ENCODE measurements at places on chromosomes 11 and 22.

- no peak for DNase-seq
Observed at GRCh38 chr22:48051796-48052620, 1289.6 kb downstream of the TBC1D22A start.

DNA sequence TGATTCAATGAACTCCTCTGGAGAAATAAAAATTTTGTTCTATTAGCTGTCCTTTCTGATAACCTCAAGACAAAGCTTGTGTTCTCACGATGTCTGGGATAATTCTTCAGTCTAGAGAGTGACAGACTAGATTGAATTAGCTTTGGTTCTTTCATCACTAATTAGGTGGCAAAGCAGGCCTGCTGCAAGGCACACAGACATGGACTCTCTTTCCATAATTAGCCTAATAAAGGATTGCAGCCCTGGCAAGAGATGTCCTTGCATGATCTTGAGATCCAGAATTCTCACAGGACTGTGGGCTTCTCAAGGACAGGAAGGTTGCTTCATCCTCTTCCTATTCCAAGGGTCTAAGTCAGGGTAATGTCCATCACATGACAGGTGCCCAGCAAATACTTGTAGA lies 245.6 kb upstream of the ZC3H12C start:
- DNase-seq: no peak

- peak; percentile 76 for DNase-seq
Observed at GRCh38 chr11:112797648-112798293, 163.4 kb upstream of the NCAM1 start.

DNA sequence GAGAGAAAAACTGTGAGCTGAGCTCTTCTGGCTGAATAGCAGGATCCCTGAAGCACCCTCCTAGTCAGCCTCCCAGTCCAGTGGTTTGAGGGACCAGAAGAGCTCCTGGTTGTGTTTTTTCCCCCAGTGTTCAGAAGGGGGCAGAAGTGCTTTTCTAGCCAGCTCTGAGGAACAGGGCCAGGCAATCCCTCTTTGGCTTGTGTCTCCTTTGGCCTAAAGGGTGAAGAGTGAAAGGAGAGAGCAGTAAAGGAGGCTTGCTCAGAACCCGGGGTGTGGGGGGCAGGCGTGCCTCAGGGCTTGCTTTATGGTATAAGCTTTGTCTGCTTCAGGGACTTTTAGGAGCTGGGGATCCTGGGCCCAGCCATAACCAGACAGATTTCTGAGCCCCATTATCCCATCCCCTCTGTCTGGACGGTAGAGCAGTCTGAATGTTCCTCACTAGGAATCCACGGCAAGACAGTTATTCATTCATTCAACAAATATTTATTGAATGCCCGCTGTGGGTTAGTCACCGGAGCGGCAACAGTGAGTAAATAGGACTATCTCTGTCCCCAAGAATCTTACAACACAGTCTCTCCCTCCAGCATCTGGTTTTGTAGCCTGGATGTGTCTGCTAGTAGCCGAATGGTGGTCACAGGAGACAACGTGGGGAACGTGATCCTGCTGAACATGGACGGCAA lies 14.5 kb downstream of the ACP2 start:
- DNase-seq: peak; percentile 29

DNA sequence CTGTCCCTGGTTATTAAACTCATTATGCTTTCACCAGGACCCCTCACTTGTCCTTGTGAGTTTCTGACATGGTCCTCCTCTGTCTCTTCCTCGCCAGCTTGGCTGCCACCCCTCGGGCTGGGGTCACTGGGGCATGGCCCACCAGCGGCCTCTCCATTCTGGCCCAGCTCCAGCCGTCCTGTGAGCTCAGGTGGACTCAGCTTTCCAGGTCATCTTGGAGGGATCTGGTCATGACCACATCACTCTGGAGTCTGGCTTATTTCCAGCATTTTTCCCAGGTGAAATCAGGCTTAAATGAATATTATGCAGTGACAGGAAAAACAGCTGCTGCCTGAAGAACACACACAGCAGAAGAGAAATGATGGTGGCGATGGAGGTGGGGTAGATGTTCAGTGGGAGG lies 224.5 kb downstream of the ADAMTS15 start:
- DNase-seq: no peak

DNA sequence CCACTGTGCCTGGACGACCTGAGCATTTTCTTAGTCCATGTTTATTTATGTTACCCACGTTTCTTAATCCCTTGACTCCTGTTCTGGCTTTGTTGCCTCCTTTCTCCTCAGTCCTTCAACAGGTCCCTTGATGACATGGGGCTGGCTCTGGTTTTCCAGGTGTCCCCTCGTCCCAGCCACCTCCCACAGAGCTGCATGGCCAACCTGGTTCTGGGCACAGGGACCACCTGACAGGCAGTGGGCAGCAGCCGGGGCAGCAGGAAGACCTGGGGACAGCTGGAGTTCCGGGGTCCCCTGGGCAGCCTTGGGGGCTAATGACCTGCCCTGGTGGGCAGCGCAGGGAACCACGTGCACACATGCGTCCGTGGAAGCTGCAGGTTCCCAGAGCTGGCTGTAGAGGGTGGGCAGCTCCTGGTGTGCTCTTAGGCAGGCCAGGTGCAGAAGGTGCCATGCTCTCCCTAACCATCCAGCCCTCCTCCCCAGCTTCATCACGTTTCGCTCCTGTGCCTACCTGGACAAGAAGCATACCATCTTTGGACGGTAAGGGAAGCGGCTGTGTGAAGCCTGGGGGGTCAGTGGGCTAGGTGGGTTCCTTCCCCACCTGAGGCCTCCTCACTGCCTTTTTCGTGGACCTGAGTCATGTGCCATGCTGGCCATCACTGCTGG lies 27.7 kb downstream of the PPIL2 start:
- DNase-seq: no peak

GRCh38 chr11:118217575-118217974 lies 7.2 kb downstream of the JAML start:
- no peak for DNase-seq

- DNase-seq: no peak
Observed at GRCh38 chr11:13680501-13681264, 12.2 kb downstream of the FAR1 start.
